PC-9 (cell line): ENCODE measurements at places on chromosomes 6 and 20. TPM values are rescaled to one million over a fixed set of nuclear protein-coding genes. Genes with fewer than 3 reads are reported as not detected.

SEL1L2 gene
- total RNA-seq = not detected in 2 replicates

TRIM10 gene
- not detected in 2 replicates for total RNA-seq

WFDC5 gene
- not detected in 2 replicates for total RNA-seq

PNPLA1 gene
- 0.17 TPM in 1 of 2 replicates, not detected in the other for total RNA-seq

SLC22A7 gene
- total RNA-seq = not detected in 2 replicates

BANF2 gene
- not detected in 2 replicates for total RNA-seq

ROMO1 gene
- total RNA-seq = 175 and 271 TPM in 2 replicates

HCRTR2 gene
- not detected in 2 replicates for total RNA-seq

CYP24A1 gene
- 2.7 and 4.9 TPM in 2 replicates for total RNA-seq

CLIC5 gene
- total RNA-seq = 2.0 and 2.1 TPM in 2 replicates

AFDN gene
- 101 and 108 TPM in 2 replicates for total RNA-seq

COX4I2 gene
- not detected in 2 replicates for total RNA-seq

MCCD1 gene
- not detected in 2 replicates for total RNA-seq

CAGE1 gene
- 0.13 TPM in 2 replicates for total RNA-seq

RIPPLY2 gene
- not detected in 2 replicates for total RNA-seq

CLPSL1 gene
- total RNA-seq = not detected in 2 replicates

FGD2 gene
- total RNA-seq = 0.50 and 0.55 TPM in 2 replicates
